Stimulated activated CD8-positive, alpha-beta memory T cell treated with anti-CD3 and anti-CD28 coated beads, Interleukin-15, amount 100 ng/mL, for 48 hours (primary cell): ENCODE measurements at places on chromosomes 12 and 14.

DNA sequence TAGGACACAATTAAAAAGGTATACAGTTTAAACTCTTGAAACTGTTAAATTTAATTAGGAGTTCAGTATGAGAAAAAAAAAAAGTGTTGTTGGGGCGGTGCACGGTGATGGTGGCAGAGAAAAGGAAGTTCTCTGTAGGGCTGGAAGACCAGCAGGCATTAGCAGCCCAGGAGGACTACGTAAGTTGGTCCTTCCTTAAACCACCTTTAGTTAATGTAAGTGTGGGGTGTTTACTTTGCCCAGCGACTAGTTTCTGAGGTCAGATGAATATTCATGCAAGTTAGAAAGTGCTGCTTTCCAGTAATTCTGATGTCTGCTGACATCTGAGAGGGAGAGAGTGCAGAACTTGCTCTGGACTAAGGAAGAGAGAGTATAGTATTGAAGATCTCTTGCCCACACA, 54.9 kb downstream of the NKX2-1 start:
- no peak for DNase-seq

DNA sequence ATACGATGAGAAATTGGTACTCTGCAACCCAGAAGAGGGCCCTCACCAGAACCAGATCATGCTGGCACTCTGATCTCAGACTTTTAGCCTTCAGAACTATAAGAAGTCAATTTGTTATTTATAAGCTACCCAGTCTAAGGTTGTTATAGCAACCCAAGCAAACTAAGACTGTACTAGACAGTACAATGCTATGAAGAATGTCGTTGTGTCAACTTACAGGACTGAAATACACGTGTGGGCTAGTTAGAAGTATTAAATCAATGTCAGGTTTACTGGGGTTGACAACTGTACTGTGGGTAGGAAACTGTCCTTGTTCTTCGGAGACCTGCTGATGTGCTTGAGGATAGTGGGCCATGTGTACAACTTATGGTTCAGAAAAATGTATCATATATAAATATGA, 19.7 kb downstream of the DUSP16 start:
- no peak for DNase-seq

GRCh38 chr14:24279301-24280186, 8.1 kb upstream of the RABGGTA start:
- DNase-seq, result peak; percentile 36

DNA sequence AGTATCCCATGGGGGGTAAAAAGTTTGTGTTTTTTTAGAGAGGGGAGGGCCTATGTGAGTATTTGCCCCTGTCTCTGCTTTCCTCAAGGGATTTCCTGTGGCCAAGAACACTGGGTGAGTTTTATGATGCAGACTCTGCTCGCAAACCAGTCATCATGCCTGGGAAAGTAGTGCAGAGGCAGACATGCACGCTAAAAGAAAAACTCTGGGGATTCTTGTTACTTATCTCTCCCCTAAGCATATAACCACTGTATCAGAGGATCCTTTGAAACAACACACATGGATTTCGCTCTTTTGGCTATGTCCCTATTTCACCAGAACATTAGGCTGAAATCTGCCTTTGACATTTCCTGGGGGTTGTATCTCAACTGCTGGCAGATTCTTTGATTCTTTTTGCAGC, 1845.8 kb upstream of the SEL1L start:
- DNase-seq, result no peak

GRCh38 chr12:19484738-19485137, 45.4 kb downstream of the AEBP2 start:
- DNase-seq, result no peak

DNA sequence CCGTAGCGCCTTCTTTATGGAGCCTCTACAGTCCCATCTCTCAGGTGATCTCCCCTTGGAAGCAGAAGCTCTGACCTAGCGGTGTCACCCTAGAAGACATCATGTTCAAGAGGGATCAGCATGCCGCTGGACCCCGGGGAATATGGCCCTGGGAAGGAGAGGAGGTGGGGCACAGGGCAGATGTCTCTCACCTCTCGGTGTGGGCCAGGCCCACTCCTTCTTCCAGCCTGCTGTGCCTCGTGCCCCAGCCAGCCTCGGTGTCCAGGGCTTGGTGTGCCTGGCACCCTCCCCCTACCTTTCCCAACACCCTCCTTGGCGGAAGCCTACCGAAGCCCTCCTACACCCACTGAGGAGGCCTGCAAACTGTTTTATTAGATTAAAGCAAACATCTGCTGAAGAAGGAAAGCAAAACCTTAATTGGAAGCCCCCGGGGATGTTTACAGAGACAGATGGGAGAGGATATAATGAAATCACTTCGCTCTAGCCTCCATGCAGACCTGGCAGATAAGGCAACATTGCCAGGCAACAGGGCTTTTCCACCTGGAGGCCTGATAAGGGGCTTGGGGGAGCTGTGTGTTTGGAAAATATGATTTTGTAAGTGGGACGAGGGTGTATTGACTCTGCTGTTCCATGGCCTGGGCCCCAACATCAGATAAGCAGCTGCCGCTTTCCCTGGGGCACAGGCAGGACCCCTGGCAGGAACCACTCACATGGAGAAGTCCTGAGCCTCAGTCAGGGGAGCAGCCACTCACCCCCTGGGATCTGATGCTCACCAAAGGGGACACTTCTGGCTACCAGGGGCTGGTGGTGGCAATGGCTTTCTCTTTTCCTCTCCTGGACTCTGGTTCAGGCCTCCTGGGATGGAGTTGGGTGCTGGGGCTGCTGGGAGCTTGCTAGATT, 5.7 kb upstream of the CHGA start:
- DNase-seq, result no peak

DNA sequence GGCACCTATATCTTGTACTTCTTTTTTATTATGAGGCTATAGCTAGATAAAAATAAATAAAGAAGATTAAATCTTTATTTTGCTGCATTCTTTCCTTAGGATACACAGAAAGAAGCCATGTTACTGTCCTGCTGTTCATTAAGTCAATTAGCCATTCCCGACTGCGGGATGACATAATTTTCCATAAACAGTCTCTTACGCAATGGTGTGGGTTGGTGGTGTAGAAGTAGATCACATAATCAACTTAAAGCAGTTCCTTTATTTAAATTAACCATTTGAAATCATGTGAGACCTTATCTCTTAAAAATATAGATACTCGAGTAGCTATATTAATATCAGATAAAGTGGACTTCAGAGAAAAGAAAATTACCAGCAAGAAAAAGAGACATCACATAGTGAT, 40.2 kb downstream of the TAOK3 start:
- no peak for DNase-seq

DNA sequence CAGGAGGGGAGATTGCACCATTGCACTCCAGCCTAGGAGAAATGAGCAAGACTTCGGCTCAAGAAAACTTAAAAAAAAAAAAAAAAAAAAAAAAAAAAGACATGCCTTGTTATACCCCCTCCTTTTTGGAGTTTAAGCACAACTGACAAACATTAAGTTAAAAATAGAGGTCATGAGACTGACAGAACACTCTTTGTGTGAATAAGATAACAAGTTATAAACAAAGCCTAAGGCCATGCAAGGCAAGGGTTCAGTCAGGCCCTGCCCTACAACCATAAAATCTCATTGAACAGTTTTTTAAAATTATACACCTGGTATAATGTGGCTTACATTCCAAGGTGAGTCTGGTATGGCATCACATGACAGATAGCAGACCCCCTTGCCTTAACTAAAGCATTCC, 39.3 kb downstream of the TSPAN19 start:
- no peak for DNase-seq

DNA sequence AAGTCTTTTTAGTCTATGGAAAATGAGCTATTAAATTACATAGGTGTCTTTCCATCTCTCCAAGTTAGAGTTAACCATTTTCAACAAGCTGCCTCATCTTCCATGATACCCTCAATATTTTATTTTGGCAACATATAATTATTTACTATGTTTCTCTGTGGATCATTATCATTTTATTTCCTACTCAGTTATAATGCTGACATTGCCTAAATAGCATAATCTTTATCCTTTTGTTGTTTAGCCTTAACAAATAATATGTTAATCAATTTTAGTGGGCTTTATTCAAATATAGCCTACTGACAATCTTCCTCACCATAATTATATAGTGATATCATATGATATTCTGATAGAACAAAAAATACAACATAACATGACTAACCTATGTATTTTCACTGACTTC, 1044.8 kb upstream of the FOXG1 start:
- no peak for DNase-seq

- no peak for DNase-seq
Measured at GRCh38 chr12:40016980-40017379, 88.9 kb downstream of the SLC2A13 start.

DNA sequence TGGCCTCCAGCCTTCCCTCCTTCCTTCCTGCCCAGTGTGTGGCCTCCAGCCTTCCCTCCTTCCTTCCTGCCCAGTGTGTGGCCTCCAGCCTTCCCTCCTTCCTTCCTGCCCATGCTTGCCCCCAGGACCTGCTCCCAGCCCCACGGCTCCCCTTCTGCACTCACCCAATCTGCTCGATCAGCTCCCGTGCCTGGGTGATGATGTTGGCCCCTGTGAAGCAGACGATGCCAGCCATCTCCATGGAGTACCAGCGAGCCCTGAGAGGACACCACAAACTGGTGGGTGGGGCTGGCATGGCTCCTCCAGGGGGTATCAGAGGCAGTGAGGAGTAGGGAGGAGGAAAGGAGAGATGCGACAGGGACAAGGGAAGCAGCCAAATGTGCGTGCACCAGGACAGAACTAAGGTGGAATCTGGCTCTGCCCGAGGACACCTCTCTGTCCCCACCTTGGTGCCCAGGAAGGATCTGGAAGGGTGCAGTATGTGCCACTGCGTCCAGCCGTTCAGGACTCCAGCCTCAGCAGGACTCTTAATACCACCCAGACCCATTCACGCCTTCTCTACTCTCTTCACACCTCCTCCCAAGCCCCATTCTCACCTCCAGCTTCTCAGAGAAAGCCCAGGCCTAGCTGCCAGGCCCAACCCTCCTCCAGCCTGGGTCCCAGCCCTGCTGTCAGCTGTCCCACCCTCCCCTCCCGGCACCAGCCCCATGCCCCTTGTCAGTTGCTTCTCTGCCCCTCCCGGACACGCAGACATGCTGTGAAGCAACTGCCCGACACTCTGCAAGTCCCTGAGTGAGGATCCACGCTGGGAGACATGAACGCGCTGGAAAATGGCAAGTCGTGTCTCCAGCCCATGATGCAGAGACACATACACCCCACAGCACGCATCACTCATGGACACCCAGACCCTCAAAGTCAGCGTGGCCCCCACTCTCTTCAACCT, 22.7 kb downstream of the POLE start:
- no peak for DNase-seq

DNA sequence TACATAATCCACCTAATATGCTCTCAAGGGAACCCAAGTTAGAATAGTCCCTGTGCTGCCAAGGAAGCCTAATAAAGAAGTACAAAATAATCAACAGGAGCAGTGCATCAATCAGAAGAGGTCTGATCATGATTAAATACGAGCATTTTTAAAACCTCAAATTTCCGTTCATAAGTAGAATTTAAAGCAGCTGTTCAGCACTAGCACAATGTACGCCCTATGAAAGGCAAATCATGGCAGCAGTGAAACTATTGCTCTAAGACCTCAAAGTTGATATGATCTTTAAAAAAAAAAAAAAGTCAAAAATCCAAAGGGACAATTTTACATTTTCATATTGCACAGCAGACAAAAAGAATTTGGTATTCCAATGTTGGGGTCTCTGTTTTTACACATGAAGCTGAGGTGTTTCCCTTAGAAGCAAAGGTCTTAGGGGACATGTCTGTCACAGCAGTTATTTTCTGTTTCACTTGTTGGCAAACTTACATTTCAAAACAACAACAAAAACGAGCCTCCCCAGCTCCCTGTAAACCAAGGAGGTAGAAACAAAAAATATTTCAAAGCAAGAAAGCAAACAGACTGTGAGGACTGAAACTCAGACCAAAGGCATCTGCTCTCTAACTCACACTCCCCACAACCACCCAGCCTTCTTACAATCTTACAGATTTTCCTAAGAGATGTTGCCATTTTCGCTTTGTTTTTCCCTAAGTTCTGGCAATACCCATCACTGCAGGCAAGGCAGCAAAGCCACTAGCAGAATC, 28.2 kb downstream of the SOX5 start:
- no peak for DNase-seq

DNA sequence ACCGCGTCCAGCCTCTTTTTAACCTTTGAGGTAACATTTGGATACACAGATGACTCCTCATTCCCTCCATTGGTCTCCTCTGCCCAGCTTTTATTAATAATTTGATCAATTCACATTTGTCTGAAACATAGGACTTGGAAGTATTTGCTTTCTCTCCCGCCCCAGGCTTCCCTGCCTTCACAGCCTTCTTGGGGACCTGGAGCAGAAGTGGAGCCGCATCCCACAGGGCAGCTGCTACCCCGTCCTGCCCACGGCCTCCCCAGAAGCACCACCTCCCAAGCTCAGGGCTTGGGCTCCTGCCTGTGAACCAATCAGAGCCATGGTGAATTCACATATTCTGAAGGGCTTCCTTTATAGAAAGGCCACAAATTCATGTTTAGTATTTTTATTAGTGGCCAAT, 97.6 kb downstream of the PIWIL1 start:
- no peak for DNase-seq

DNA sequence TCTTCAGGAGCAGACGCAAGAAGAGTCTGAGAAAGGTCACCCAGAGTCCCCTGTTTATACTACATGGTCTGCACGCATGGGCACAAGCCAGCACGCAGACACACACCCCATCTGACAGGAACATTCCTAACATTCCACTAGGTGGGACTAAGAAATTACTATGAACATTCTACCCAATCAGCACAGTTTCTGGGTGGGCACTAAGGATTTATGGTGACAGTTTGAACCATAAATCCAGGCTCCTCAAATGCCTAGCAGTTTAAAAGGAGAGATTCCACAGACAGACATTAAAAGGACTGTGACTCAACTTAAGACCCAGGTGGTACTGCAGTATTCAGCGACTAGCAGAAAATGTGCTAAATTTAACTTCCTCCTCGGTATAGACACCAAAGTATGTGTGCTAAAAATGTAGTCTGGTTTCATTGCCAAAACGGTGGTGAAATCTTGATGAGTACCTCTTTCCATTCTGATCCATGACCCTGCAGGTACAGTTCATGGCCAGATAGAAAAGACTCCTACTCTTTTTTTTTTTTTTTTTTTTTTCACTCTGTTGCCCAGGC, 16.2 kb downstream of the ABHD4 start:
- DNase-seq, result no peak

GRCh38 chr12:107288414-107289127, 195.2 kb upstream of the CRY1 start:
- DNase-seq, result no peak

DNA sequence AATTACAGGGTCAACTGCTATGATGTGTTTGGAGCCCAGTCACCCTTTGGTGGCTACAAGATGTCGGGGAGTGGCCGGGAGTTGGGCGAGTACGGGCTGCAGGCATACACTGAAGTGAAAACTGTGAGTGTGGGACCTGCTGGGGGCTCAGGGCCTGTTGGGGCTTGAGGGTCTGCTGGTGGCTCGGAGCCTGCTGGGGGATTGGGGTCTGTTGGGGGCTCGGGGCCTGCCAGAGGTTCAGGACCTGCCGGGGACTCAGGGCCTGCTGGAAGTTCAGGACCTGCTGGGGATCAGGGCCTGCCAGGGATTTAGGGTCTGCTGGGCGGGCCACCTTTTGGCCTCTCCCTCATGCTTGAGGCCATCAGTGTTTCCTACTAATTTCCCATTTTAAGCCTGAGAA, 37.1 kb downstream of the ALDH2 start:
- DNase-seq, result no peak
